ENCODE measurements at places on chromosomes 13 and 19. TPM values are rescaled to one million over a fixed set of nuclear protein-coding genes. Genes with fewer than 3 reads are reported as not detected.

Gene ZNF491
- total RNA-seq = not detected

Gene ZNF835
- total RNA-seq = not detected

Gene DZIP1
- total RNA-seq = 14.1 TPM

Gene C19orf18
- total RNA-seq = not detected

Gene GTF3A
- 102 TPM for total RNA-seq

Gene DYRK1B
- total RNA-seq = 15.8 TPM

Gene PLPPR3
- total RNA-seq = 5.6 TPM

Gene CPB2
- not detected for total RNA-seq

Gene SIGLECL1
- total RNA-seq = not detected

Gene RETN
- not detected for total RNA-seq

Gene SLITRK6
- 0.63 TPM for total RNA-seq

Gene GRIN3B
- 3.3 TPM for total RNA-seq

Gene ZNF585A
- 6.5 TPM for total RNA-seq

Gene ZNF561
- 7.3 TPM for total RNA-seq

Gene C1QTNF9B
- not detected for total RNA-seq

Gene MAN2B1
- total RNA-seq = 21.0 TPM

Gene RDH8
- 0.38 TPM for total RNA-seq

Gene ZAR1L
- not detected for total RNA-seq

Gene NLRP4
- total RNA-seq = not detected

Gene SYNE4
- total RNA-seq = 0.24 TPM

Gene NTN5
- total RNA-seq = 0.24 TPM

Gene THSD1
- 7.3 TPM for total RNA-seq
